Stimulated activated CD4-positive, alpha-beta T cell treated with anti-CD3 and anti-CD28 coated beads, Interleukin-2, amount 100 ng/mL, for 24 hours (primary cell): ENCODE measurements at places on chromosomes 6 and 20.

DNA sequence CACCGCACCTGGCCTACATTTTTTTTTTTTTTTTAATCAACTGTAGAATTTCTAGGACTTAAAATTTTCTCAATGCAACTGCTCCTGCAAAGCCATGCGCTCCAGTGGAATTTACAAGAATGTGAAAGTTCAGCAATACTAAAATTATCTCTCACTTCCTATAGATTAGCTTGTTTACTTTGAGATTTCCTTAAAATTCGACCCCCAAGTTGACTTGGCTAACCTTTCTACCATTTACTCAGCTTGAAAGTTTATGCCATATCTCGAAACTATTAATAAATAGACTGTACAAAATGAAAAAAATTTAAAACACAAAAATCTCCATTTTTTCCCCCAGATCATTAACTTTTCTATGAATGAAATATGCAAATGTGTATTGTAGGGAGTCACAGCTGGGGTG is 64.3 kb downstream of the ZBTB2 start:
- no peak for DNase-seq

GRCh38 chr6:3209114-3210023 is 18.1 kb downstream of the TUBB2B start:
- DNase-seq, result peak; percentile 77

DNA sequence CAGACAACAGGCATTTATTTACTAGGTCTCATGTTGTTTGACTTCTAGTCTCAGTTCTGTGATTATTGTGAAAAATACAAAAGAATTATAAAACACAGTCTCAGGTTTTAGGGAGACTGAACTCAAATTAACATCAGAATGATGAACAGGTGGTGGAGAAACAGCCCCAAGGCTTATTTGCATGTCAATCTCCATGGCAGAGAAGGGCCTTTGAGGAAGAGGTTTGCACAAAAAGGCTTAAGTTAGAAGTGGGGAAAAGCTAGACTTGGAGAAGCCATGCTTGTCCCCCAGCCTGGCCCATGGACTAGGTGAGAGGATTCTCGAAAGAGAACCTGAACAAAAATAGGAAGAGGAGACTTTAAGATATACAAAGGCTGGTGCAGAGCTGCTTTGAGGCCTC is 183.3 kb downstream of the EDN1 start:
- DNase-seq, result no peak

DNA sequence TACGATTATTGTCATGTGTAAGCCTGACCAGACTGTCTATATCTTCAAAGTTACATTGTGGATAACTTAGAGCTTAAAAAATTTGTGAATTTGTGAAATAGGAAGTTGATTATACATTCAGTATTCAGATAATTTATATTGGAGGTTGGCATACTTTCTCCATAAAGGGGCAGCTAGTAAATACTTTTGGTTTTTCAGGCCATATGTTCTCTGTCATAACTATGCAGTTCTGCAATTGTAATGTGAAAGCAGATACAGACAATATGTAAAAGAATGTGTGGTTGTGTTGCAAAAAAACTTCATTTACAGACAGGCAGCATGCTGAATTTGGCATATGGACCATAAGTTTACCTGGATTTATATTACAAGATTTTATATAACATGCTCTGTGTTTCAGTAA is 29.3 kb downstream of the HSF2 start:
- no peak for DNase-seq

GRCh38 chr6:145483191-145483996 is 251.9 kb downstream of the EPM2A start:
- DNase-seq, result no peak

DNA sequence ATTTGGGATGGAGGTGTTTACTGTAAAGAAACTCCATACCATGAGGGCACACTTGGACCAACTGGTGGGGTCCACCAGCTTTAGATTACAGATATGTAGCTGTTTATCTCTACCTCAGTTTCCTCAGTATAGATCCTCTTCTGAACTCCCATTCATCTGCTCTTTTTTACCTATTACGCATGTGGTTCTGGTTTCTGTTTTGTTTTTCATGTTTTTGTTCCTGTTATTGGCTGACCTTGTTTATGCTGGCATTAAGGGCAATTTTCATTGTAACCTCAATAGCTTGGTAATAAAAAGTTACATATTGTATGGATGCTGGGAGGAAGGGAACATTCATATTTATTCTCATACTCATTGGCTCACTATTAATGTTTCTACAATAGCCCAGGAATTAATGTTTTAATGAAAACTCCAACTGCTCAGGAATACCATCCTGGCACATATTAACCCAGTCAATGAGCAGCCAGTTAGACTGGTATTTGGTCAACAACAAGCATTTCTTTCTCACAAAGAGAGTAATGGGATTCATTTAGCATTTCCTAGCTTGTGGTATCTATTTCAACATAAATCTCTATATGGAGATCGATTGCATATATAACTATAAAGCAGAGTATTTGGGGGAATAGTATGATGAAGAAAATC is 83.8 kb upstream of the FAM184A start:
- DNase-seq, result no peak

DNA sequence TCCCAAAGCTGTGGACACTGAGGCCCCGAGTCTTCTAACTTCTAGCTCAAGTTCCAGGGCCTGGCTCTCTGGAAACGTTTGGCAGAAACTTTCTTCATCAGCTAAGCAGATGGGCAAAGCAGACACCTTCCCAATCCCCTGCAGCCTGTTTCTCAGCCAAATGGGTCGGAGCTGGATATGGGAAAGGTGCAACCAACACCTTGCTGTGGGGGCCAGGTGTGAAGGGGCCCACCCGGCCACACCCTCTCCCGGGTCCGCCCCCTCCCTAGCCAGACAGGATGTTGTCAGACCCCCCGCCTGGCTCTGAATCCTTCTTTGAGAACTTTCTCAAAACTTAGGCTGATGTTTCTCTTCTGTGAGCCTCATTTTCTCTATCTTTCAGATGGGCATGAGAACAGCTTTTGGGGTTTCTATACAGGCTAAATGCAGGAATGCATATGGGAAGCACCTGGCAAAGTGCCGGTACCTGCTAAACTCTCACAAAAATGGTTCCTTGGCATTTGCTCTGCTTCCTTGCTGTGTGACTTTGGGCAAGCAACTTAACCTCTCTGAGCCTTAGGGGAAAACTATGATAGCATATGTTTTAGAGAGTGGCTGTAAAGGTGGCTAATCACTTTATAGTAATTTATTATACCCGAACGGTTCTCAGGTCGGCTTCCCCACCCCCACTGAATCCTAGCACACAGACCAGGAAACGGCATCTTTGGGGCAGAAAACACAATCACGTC is 1.8 kb downstream of the SNAI1 start:
- DNase-seq, result no peak

DNA sequence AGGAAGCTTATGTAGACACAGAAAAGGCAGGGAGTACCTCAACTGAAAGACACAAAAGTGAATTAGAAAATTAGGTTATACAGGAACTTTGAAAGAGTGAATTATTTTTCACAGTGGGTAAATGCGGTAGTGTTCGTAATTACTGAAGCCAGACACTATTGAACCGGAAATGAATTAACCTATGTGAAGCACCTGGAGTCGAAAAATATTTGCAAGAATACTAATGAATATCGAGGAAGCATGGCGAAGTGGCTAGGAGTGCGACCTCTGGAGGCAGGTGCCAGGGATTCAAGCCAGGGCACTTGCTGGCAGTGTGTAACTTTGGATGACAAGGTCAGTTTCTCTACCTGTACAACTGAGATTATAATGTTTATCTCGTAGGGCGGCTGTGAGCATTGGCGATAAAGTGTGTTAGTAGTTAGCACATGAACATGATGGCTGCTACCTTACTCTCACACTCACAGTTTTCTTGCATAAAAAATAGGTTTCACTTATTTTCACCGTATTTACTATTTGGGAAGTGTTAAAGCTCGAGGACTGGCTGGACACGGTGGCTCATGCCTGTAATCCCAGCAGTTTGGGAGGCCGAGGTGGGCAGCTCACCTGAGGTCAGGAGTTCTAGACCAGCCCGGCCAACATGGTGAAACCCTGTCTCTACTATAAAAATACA is 567 bp upstream of the SLC18B1 start:
- peak; percentile 77 for DNase-seq

- peak; percentile 8 for DNase-seq
These were observed 41.2 kb downstream of the PLCG1 start for GRCh38 chr20:41178495-41178894.

- DNase-seq, result no peak
These were observed 142.6 kb upstream of the RPS6KA2 start for GRCh38 chr6:166769648-166770047.

DNA sequence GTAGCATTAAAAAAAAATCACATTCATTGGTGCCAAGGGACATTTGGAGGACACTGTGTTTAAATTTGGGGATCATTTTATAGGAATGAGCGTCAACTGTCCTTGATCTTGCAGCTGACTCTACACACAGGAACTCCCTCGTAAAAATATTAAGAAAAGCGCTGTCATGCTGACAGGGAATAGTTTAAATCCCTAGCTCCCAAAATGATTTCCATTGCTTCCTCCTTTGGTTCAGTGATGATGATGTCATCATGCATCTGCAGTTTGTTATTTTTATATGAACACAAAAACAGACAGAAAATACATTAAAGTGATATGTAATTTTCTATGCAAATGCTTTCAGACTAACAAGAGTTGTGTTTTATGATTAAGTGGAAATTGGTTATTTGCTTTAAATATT is 275.6 kb downstream of the BTBD9 start:
- no peak for DNase-seq

DNA sequence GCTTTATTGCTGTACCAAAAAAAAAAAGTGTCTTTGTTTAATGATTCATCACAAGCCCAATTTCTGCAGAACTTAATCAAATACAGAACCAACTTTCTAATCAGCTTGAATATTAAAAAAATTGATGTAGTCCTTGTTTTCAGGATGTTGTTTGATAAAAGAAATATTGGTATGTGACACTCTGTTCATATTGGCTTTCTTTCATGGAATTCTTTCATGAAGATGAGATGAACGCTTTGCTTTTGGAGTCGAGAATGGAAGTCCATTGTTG is 184.3 kb downstream of the ZNF217 start:
- DNase-seq, result no peak

GRCh38 chr20:60967431-60968316 is 284.4 kb upstream of the CDH4 start:
- DNase-seq, result no peak

DNA sequence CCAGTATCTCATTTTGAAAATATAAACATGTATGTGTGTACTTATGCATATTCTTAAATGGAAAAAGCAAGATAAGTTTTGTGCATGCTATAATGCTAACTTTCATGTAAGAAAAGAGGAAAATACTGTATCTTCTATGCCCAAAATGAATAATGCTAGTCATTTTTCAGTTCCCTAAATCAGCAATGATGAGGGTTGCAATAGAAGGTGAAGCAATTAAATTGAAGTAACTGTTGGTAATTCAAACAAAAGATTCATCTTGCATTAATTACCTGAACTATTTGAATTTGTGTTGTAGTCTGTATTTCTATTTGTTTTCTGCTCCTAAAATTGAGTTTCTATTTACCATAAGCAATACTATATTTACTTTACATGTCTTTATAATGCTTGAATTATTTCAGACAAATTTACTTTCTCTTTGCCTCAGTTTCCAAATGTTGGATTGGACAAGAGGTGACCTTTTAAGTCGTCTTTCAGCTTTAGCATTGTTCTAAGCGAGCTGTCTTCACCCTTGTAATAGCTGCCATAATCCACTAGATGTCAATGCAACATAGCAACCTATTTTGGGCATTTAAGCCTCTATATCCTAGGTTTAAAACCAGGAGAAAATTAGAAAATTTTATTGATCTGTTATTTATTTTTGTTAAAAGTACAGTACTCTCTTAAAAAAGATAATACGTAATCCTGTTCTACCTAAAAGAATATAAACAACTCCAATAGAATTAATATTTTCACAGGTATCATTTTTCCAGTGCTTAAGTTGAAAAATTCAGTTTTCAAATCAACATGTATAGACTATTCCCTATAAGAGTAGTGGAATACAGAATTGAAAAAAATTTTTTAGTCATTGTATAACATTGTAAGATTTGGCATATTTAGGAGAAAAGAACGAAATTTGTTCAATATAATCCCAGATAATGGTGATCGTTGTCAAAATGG is 52.3 kb upstream of the IFNGR1 start:
- no peak for DNase-seq

- DNase-seq, result no peak
These were observed 140.8 kb downstream of the SLC16A10 start for GRCh38 chr6:111228094-111228493.

DNA sequence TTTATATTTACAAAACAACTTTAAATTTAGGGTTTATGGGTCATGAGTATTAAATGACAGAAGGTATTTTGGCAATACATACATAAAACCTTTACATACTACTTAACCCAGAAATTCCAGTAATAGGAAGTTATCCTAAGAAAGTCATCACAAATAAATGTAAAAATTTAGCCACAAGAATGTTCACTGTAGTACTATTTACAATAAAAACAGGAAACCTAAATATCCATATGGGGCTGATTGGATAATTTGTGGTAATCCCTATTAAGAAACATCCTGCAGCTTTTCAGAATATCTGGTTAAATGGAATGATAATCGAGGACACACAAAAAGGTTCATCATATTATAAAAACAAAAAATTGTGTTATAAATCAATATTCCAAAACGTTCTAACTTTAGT is 44.4 kb downstream of the TRAM2 start:
- DNase-seq, result no peak

GRCh38 chr20:48897305-48898010 is 24.1 kb upstream of the ARFGEF2 start:
- no peak for DNase-seq

DNA sequence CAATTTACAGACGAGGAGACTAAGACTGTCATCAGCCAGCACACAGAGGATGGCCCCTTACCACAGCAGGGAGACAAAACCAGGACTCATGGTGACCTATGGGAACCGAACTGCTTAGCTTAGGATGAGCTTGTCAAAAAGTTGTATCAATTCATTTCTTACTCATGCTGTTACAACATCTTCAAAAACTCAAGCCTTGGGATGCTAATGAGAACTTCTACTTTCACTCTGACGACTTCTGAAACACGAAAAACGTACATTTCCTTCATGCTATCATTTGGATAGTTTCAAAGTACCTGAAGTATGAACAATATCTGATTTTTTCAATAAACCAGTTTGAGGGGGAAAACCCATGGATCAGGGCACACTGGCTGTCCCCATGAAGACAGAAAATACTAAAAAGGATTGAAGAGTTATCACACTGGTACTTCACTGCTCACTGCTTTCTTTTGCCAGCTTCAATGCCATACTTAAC is 31.9 kb downstream of the HIVEP2 start:
- DNase-seq, result no peak

DNA sequence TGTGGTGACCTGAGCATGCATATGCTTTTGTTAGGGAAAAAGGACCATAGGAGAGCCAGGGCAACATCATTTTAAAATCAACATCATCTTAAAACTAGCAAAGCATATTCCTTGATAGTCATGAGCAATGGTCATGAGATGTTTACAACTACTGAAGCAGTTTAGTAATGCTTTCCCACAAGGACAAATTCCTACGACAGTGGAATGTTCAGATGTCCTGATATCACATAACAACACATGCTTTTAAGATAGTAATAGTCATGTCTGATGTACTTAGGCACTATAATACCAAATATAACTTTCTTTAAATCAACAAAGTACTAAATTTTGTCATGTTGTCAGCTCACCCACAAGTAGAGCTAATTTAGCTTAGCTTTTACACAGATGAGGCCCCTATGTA is 370.3 kb downstream of the HTR1B start:
- DNase-seq, result no peak
